Pulmonary artery endothelial cell (primary cell): ENCODE measurements at places on chromosomes 3 and 15.

- no peak for DNase-seq
These were observed 11.7 kb upstream of the CMTM7 start for GRCh38 chr3:32379831-32380500.

- DNase-seq = no peak
These were observed 581.9 kb upstream of the ZNF717 start for GRCh38 chr3:76367281-76367680.

GRCh38 chr15:80694611-80695098 is 455 bp upstream of the ABHD17C start:
- no peak for DNase-seq

DNA sequence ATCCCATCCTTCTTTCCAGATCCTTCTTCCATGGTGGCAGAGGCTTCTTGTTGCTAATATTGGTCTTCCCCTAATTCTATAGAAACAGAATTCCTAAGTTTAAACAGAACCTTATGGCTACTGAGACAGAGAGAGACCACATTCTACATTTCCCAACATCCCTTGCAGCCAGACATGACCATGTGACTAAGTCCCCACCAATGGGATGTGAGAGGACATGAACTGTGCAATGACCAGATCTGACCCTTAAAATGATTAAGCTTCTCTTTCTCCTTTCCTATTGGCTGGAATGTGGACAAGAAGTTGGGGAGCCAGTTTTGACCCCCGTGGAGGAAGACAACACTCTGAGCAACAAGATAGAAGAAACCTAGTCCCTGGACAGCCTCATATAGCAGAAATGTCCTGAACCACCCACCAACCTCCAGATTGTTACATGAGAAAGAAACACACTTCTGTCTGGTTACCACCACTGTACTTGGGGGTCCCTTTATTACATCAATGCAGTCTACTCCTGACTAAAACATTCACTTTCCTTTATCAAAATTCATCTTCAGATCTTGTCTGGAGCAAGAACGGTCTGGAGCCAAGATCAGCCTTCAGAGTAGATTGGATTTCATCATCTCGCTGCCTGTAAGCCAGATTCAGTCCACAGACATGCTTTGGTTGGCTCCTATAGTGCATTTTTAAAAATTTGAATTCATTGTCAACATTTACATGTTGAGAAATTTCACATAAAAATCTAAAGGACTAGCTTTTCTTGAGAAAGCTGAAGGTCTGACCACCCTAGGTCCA is 183.9 kb downstream of the SHQ1 start:
- no peak for DNase-seq

DNA sequence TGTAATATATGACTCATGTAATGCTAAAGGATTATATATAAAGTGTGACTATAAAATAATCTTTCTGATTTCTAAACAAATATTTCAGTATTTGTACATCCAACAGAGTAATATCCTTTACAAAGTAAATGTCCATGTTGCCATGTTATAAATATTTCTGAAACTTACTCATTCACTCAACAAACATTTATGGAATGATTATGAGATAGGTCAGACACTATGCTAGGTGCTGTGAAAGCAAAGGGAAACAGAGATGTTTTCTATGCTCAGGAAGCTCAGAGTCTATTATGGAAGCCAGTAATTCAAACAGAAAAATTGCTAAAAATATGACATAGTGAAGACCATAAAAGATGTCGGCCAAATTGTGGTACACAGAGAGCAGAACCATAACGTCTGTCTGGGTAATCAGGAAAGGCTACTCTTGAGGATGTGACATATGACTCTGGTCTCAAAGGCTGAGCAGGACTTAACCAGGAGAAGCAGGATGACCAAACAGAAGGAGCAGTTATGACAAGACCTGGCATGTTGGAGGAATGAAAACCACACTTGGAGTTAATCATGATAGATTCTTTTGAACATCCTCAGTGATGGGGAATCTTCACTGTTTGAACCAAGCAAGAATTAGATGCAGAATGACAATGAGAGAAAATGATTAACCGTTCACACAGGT is 39.0 kb upstream of the MYO5C start:
- DNase-seq = no peak

DNA sequence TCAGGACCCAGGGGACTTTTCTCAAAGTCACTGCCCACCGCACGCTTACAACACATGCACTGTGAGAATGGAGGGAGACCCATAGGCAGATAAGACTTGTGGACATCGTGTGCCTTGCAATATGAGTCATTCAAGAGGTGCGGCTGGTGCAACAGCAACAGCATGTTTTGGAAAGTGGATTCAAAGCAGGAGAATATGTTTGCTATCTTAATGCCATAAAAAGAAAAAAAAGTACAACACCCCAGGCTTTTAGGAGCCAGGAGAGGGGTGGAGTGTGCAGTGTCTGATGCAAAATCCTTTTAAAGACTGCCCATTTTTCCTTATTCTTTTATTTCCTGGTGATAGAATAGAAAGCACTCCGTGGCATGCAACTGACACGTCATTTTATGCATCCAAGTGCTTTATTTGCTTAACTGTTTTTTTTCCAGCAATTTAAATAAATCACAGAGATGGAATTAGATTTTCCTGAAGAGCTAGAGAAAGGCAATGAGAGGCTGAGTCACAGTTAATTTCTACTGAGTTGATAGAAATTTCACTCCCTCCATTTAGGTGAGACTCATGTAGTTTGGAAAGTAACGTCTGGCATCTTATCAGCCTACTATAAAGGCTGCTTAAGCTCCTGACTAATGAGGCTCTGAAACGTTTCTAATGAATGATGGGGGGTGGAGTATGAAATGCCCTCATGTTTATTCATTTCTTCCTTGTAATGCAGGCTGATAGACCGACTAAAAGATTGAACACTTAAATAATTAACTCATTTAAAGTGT is 96.4 kb downstream of the NSUN3 start:
- DNase-seq = no peak

GRCh38 chr3:73503781-73504180 is 121.0 kb downstream of the PDZRN3 start:
- DNase-seq = no peak

- peak; percentile 62 for DNase-seq
These were observed 61.4 kb downstream of the ZNF609 start for GRCh38 chr15:64521726-64522164.

DNA sequence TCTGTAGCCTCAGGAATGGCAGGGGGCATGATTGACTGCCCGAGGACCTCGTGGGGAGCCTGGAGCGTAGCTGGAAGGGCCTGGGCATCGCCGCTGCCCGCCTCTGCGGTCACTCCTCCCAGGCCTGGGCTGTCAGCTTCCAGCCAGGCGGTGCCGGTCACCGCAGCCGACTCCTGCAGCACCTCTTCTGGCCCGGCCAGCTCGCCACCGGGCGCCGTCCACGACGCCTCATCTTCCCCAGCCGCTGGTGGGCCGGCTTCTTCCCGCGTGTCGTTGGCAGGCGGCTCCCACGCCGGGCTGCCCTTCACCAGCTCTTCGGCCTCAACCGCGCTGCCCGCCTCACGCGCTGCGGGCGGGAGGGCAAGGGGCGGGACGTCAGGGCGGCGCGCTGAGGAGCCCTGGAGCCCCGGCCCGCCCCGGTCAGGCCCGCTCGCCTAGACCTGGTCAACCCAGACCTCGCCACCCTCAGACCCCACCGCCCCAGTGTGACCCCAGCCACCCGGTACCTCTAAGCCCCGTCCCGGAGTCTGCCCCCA is 1.0 kb downstream of the CSPG5 start:
- DNase-seq = no peak

- DNase-seq = no peak
These were observed 6.1 kb upstream of the PCSK6 start for GRCh38 chr15:101495334-101496197.

GRCh38 chr15:98146031-98146820 is 185.7 kb downstream of the ARRDC4 start:
- DNase-seq = no peak

GRCh38 chr15:95470997-95471689 is 859.4 kb upstream of the NR2F2 start:
- DNase-seq = no peak

GRCh38 chr3:35744419-35744818 is 105.1 kb downstream of the ARPP21 start:
- DNase-seq = no peak

DNA sequence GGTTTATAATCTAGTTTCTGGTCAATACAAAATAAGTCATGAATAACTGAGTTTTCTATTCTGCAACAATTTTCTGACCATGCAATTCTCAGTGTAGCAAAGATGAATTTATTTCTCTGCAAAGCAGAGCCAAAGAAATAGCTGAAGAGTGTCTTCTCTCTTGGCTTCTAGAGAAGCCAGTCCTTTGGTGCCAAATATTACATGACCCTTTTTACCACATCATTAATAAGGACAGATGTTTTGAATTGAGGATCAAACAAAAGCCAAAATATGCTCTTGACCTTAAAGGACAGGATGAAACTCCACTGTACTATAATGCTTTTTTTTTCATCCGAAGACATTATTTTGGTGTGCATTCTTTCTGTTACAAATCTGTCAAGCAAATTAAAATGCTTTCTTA is 40.2 kb upstream of the OSTN start:
- no peak for DNase-seq

- DNase-seq = no peak
These were observed 240.0 kb upstream of the SEMA6D start for GRCh38 chr15:47477341-47477740.

DNA sequence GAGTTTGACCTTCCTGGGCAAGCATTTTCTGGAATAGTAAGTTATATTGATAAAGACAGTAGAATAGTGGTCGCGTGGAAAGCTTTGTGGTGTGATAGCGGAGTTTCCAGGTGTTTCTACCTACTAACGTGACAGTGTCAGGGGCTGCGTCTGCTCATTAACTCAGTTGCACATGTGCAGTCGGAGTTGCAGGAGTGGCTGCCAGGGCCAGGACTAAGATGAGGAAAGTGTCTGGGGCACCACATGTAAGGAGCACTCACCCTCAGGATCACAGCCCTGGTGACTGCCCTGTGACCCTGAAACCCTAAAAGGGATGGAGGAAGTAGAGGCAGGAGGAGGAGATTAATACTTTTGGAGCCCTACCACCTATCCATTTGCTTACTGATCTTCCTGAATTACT is 295.0 kb downstream of the LRTM1 start:
- DNase-seq = no peak

DNA sequence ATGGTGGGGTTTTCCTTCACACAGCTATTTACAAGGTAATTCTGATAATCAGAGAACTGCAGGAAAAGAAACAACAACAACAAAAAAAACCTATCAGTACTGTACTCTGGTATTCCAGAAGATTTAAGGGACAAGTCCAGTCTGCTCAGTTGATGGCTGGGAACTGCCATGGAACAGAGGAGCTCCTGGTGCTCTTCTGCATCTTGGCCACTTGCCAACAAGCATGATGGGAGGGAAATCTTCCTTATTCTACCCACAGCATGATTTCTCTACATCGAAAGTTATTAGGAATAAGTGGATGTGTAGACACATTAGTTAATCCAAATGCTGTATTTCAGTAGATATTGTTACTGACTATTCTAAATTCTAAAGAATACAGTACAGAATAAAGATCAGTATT is 51.7 kb downstream of the RASGRP1 start:
- DNase-seq = no peak

- DNase-seq = no peak
These were observed at the start of gene BTLA for GRCh38 chr3:112498914-112499711. Gene BTLA, minus strand, starts transcription at chr3:112499472. Its CDS starts 114 bp downstream, at chr3:112499358.

- no peak for DNase-seq
These were observed 127.4 kb downstream of the ATP8B4 start for GRCh38 chr15:49991587-49991986.

DNA sequence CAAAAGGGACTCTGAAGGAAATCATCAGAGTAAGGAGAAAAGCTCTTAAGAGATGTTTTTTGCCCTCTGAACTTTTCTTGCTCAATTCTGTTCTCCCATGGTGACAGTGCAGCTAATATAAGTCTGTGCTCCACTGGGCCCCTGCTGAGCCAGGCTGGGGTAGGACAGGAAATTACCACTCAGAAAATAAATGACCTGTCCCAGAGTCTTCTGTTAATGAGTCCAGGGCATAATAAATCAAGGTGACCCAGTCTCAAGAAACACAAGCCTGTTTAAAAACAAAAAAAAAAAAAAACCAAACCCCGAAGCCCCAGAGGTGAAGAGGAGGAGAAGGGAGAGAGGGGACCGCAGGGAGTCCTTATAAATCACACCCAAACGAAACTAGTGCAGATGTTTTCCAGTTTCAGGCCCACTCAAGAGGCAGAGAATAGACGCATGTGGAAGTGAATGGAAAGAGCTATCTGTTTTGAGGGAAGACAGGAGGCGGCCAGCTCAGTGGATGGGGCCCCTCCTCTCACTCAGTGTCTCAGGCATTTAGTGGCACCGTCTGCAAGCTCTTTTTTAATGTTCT is 59.8 kb upstream of the BOC start:
- no peak for DNase-seq

- DNase-seq = no peak
These were observed 73.5 kb downstream of the MGLL start for GRCh38 chr3:127748754-127749327.

DNA sequence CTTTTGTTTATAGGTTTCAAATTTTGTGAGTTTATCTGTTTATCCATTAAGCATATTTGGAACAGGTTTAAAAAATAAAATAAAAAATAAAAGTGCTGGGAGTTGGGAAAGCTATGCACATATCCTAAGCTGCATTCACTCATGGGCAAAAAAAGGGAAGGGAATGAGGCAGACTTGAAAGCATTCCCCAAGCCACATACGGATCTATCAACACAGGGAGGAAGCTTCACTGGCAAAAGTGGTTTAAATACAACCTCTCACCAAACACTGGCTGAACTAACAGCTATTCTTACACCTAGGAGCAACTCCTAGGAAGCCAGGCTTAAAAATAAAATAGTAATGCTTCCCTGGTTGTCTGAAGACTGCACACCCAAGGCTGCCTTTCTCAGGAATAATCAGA is 101.2 kb downstream of the PCCB start:
- DNase-seq = no peak

DNA sequence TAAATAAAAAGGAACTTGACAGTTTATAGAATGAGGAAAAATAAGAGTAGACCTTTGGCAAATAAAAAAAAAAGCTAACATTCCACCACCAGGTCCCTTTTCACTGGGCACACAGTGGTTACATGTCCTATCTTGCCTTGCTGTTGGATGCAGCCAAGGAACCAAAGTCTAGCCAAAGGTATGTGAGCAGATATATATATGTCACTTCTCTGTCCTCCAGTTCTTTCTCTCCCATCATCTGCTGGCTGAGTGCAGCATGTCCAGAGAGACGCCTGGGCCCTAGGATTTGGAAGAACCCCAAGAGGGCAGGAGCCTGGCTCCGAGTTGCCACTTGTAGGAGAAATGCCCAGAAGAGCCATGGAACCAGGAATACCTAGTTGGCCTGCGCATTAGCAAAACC is 104.7 kb downstream of the SERPINI1 start:
- DNase-seq = no peak

DNA sequence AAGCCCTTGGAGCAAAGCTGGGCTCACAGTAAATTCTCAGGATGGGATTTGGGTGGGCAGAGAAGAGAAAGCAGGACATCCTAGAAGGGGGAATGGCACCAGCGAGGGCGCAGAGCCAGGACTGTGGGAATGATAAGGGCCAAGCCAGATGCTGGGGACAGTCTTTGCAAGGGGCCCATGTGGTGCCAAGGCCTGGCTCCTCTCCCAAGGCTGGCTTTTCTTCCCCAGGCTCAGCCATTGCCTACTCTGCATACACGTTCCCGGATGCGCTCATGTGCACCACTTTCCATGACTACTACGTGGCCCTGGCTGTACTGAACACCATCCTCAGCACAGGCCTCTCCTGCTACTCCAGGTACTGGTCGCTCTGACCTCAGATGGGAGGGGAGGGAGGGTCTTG is 24.7 kb upstream of the KIF23 start:
- no peak for DNase-seq
